Esophagus muscularis mucosa (tissue), 4 donors: ENCODE measurements at places on chromosomes 1 and 21. TPM values are rescaled to one million over a fixed set of nuclear protein-coding genes. Genes with fewer than 3 reads are reported as not detected.

GRCh38 chr21:27221077-27221476 is 254.2 kb upstream of the ADAMTS5 start:
- H3K4me3 ChIP-seq, result no peak overlapping the region
- H3K27me3 ChIP-seq, result no peaks in the 10 kb centered on the region
- H3K4me1 ChIP-seq, result peaks cover 20% of the 10 kb centered on the region
- peak overlapping the region; percentile 6 for H3K27ac ChIP-seq

GRCh38 chr21:36976882-36977651 is 10.6 kb upstream of the HLCS start:
- H3K36me3 ChIP-seq, result no peaks in the 10 kb centered on the region
- H3K27me3 ChIP-seq, result no peaks in the 10 kb centered on the region
- no peak for DNase-seq
- H3K4me3 ChIP-seq, result no peak overlapping the region

DNA sequence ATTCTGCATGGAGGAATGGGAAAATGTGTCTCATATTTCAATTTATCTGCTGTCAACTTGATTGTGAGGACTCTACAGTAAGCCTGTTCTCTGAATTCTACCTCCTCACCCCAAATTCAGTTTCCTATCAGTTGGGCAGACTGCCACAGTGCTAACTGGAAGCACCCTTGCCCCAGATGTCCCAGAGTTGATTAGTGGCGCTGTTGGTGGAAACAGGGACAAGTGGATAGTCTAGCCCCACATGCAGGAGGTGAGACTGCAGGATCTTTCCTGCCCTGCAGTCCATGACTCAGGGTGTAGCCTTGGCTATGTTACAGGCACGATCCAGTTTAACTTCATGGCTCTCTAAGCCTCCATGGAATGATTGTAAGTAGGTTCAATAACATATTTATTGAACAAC is 22.1 kb downstream of the ADAM30 start:
- peaks cover 25% of the 10 kb centered on the region for H3K4me1 ChIP-seq
- H3K27ac ChIP-seq, result peak overlapping the region; percentile 61
- no peaks in the 10 kb centered on the region for H3K36me3 ChIP-seq
- no peaks in the 10 kb centered on the region for H3K27me3 ChIP-seq

- no peaks in the 10 kb centered on the region for H3K36me3 ChIP-seq
- no peak for DNase-seq
- no peaks in the 10 kb centered on the region for H3K4me1 ChIP-seq
- no peak overlapping the region for H3K27ac ChIP-seq
- no peaks in the 10 kb centered on the region for H3K27me3 ChIP-seq
Observed at GRCh38 chr1:82057011-82057410, 256.3 kb downstream of the ADGRL2 start.

- H3K36me3 ChIP-seq, result no peaks in the 10 kb centered on the region
- no peak for DNase-seq
- H3K4me1 ChIP-seq, result peaks cover 12% of the 10 kb centered on the region
- no peak overlapping the region for H3K27ac ChIP-seq
- no peaks in the 10 kb centered on the region for H3K27me3 ChIP-seq
Observed at GRCh38 chr1:29683472-29683871, 447.1 kb downstream of the PTPRU start.

GRCh38 chr1:3375245-3375644 is 79.2 kb upstream of the ARHGEF16 start:
- no peaks in the 10 kb centered on the region for H3K4me1 ChIP-seq
- H3K4me3 ChIP-seq, result no peak overlapping the region
- DNase-seq, result no peak
- H3K36me3 ChIP-seq, result no peaks in the 10 kb centered on the region

DNA sequence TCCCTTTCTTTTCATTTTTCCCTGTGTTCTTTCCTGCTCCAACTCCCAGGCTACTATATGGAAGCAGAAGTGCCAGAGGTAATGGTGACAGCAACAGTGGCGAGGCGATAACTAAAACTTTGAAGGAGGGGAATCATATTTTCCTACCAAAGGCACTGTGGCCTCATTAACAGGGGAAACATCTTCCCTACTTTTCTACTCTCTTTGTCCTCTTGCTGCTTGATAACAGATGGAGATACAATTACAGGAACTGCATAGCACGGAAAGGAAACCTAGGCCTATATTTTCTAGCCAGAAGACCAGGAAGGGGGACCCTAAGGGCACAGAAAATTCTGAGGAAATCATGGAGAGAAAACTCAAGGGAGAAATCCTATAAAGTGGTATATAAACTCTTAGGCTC is 42.3 kb downstream of the SASS6 start:
- H3K4me1 ChIP-seq, result no peaks in the 10 kb centered on the region
- peaks cover 7% of the 10 kb centered on the region for H3K36me3 ChIP-seq
- no peaks in the 10 kb centered on the region for H3K27me3 ChIP-seq
- no peak for DNase-seq

- H3K36me3 ChIP-seq, result no peaks in the 10 kb centered on the region
- DNase-seq, result no peak
- no peak overlapping the region for H3K4me3 ChIP-seq
- H3K4me1 ChIP-seq, result peaks cover 17% of the 10 kb centered on the region
Observed at GRCh38 chr1:232686346-232686745, 56.4 kb upstream of the SIPA1L2 start.

GRCh38 chr1:180542838-180543145 is 16.0 kb upstream of the OVAAL start:
- H3K4me3 ChIP-seq, result no peak overlapping the region
- peaks cover 38% of the 10 kb centered on the region for H3K4me1 ChIP-seq
- peak overlapping the region; percentile 56 for H3K27ac ChIP-seq
- no peak for DNase-seq

- H3K36me3 ChIP-seq, result peaks cover 24% of the 10 kb centered on the region
- H3K27me3 ChIP-seq, result no peaks in the 10 kb centered on the region
- no peak for DNase-seq
- no peak overlapping the region for H3K27ac ChIP-seq
- H3K4me3 ChIP-seq, result no peak overlapping the region
Observed at GRCh38 chr1:1344655-1345361, 4.4 kb downstream of the DVL1 start.

GRCh38 chr1:22741118-22741517 is 30.5 kb downstream of the EPHB2 start:
- no peaks in the 10 kb centered on the region for H3K4me1 ChIP-seq
- no peak overlapping the region for H3K4me3 ChIP-seq
- DNase-seq, result no peak
- no peak overlapping the region for H3K27ac ChIP-seq
- no peaks in the 10 kb centered on the region for H3K36me3 ChIP-seq

DNA sequence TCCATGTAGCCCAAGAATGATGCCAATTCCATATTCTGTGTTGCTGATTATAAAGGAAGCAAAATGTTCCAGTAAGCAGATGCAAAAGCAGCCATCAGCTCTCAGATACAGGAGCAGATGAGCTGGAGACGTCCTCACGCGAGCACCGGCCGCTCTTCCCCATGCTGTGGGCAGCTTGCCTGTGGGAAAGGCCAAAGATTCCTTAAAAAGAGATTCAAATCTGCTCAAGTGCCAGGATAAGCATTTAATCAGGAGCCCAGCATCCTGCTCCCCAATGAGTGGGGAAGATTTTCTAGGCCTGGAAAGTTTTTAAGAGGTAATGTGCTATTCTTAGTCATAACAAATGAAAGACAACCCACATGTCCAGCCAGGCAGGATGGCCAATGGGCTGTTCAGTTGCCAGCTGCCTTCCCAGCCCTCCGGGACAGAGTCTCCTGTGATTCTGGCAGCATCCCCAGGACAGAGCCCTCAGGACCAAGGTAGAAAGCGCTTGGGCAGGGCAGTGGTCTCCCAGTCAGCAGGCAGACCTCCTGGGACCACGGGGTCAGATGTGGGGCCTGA is 108.2 kb upstream of the TMPRSS2 start:
- no peak for DNase-seq
- H3K27me3 ChIP-seq, result no peaks in the 10 kb centered on the region
- H3K4me1 ChIP-seq, result peaks cover 47% of the 10 kb centered on the region
- no peak overlapping the region for H3K4me3 ChIP-seq
- H3K36me3 ChIP-seq, result no peaks in the 10 kb centered on the region

- peak within 1 kb of the TSS; percentile 97 for H3K4me3 ChIP-seq
- H3K27me3 ChIP-seq, result no peaks in the 10 kb centered on the region
- H3K36me3 ChIP-seq, result no peaks in the 10 kb centered on the region
- H3K4me1 ChIP-seq, result peaks cover 25% of the 10 kb centered on the region
Observed at GRCh38 chr1:28668191-28668955, at the start of gene GMEB1. Gene GMEB1, plus strand, starts transcription at chr1:28668784. Its CDS starts 14,829 bp downstream, at chr1:28683613.

- no peaks in the 10 kb centered on the region for H3K4me1 ChIP-seq
- DNase-seq, result no peak
- no peaks in the 10 kb centered on the region for H3K27me3 ChIP-seq
- H3K27ac ChIP-seq, result no peak overlapping the region
- H3K4me3 ChIP-seq, result no peak overlapping the region
- H3K36me3 ChIP-seq, result no peaks in the 10 kb centered on the region
Observed at GRCh38 chr21:35343046-35343819, 294.1 kb upstream of the RUNX1 start.

DNA sequence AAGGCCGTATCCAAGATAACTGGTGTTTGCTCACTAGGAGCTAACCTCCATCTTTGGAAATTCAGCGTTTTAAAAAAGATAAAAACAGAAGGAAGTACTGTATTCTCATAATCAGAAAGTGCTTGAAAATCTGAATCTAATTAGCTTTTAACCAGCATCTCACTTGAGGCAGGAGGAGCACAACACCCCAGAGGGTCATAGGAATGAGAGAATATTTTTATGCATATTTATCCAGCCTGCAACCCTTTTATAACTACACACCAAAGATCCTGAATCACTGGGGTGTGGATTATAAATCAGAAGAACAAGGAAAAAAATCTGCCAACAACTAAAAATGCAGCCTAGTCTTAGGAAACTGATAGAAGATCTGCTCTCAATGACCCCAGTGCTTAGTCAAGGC is 68.0 kb upstream of the PTCH2 start:
- no peaks in the 10 kb centered on the region for H3K27me3 ChIP-seq
- no peak overlapping the region for H3K27ac ChIP-seq
- DNase-seq, result no peak
- no peaks in the 10 kb centered on the region for H3K4me1 ChIP-seq

DNA sequence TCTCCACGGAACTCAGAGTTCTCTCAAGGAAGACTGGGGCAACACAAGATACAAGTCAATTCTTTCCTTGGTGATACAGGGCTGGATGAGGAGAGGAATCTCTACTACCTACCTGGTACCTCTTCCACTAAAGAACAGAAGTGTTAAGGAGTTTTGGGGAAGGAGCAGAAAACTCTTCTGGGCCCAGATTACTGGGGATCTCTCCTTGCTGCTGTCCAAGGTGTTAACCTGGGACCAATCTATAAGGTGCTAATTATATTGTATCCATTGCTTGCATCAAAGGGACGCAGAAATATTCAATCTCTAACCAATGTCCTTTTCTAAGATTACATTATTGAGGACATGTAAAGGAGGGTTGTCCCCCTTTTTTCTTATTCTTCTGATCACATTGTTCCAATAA is 1102.5 kb downstream of the AMY1C start:
- no peaks in the 10 kb centered on the region for H3K4me1 ChIP-seq
- no peak for DNase-seq

DNA sequence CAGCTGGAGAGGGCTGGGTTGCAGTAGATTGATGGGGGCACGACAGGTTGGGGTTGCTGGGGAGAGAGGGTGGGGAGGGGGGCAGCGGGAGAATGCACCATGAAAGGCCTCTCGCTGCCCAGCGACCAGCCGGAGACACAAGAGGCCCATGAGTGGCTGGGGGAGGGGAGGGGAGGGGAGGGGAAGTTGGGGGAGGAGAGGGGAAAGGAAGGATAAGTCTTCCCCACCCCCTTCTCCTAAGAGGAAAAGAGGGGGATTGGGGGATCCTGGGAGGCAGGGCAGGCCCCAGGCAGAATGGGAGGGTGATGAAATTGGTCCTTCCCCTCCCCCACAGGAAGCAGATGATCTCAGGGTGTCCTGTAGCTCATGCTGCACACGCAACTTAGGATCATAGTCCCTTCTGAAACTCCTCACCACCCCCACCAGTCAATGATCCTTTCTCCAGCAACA is 45.7 kb downstream of the PAX7 start:
- H3K27me3 ChIP-seq, result no peaks in the 10 kb centered on the region
- no peak for DNase-seq
- no peak overlapping the region for H3K4me3 ChIP-seq
- no peak overlapping the region for H3K27ac ChIP-seq
- no peaks in the 10 kb centered on the region for H3K36me3 ChIP-seq

The SYT2 gene
- 0.19 TPM for total RNA-seq

The TMEM52 gene
- total RNA-seq, result not detected

The CRYAA gene
- not detected for total RNA-seq

The KANK4 gene
- total RNA-seq, result 0.84 TPM

The CYP4Z1 gene
- total RNA-seq, result 1.7 TPM

The ARHGAP30 gene
- 4.6 TPM for total RNA-seq

The CD5L gene
- not detected for total RNA-seq

The ITPKB gene
- 71.1 TPM for total RNA-seq
